NB4 (cell line): ENCODE measurements at places on chromosomes 5 and 9.

GRCh38 chr9:81886665-81887064 is 41.6 kb upstream of the SPATA31D4 start:
- DNase-seq, result no peak

DNA sequence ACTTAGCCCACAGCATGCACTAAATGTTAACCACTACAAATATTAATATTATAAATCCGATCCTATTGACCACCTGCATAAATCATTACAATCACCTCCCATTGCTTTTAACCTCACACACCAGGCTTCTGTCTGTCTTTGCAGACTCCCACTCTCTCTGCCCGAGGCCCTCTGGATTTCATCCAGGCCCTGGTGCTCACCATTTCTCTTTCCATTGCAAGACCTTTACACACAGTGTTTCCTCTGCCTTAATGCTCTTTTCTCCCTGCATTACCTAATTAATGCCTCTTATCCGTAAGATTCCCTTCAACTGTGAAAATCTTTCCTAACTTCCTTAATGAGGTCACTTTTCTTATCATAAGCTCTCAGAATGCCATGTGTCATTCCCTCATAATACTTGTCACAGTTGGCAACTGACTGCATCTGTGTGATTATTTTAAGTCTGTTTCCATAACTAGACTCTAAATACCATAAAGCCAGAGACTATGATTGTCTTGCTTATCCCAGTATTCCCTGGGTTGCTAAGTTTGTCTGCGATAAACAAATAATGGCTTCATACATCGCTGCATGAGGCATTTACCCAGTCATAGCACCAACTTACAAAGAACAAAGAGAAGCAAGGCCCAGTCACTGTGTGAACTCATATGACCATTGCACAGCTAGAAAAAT is 155.1 kb downstream of the CCDC192 start:
- DNase-seq, result no peak

DNA sequence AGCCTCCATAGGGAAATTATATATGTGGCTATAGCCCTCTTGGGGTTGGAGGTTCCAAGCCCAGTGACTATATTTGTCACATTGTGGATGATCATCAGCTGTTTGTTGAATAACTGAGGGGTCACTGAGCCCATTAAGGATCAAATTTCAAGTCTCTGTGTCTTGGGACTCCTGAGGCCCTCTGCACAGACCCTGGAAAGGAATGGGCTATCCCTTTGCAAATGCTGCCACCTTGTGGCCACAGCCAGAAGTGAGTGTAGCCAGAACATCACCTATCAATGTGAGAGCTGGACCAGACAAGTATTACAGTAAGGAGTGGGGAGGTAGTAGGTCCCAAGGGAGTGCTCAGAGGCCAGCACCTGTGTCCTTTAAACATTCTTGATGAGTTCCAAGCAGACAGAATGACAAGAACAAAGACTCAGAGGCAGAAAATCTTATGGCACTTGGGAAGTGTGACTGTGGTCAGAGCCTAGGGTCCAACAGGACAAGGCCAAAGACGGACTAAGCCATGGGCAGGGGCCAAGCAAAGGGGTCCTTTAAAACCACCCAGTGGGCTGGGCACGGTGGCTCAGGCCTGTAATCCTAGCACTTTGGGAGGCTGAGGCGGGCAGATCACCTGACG is 8.2 kb downstream of the RPP25L start:
- DNase-seq, result peak; percentile 88

GRCh38 chr9:126709241-126709640 is 95.5 kb downstream of the LMX1B start:
- DNase-seq, result no peak

DNA sequence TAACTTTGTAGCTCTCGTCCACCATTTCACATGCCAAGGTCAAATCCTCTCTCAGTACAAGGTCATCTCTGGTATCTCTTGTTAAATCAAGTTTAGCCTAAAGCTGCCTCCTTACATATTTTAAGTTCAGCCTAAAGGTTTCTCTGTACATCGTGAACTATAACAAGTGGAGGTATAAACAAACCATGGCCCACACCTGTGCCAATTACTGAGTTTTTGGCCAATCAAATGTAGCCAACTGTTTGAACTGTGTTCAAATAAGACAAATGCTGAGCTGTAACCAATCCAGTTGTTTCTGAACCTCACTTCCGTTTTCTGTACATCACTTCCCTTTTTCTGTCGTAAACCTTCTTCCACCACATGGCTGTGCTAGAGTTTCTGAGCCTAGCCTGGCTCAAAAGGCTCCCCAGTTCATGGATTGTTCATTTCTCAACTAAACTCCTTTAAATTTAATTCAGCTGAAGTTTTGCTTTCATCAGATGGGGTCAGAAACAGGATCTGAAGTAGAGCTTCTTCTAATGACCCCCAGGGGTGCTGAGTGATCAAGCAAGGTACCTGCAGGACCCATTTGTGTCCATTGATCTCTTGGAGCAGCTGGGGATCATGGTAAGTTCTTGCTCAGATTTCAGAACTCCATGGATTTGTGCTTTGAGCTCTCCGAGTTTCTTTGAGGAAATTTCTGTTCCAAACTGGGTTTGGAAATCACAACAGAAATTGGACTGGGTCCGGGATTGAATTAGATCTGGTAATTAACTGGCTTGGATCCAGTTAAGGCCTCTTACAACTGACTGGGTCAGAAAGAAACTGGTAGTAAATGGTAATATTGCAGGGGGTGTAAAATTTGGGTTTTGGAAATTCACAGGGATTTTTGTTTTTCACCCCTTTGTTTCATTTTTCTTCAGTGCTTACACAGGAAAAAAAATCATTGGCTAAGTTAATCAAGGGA is 11.0 kb upstream of the NANS start:
- DNase-seq, result peak; percentile 92

- no peak for DNase-seq
Measured at GRCh38 chr9:18237776-18238175, 236.2 kb upstream of the ADAMTSL1 start.
